CD4-positive, alpha-beta T cell treated with Interleukin-15 for 4 hours (primary cell): ENCODE measurements at places on chromosomes 7 and 10.

DNA sequence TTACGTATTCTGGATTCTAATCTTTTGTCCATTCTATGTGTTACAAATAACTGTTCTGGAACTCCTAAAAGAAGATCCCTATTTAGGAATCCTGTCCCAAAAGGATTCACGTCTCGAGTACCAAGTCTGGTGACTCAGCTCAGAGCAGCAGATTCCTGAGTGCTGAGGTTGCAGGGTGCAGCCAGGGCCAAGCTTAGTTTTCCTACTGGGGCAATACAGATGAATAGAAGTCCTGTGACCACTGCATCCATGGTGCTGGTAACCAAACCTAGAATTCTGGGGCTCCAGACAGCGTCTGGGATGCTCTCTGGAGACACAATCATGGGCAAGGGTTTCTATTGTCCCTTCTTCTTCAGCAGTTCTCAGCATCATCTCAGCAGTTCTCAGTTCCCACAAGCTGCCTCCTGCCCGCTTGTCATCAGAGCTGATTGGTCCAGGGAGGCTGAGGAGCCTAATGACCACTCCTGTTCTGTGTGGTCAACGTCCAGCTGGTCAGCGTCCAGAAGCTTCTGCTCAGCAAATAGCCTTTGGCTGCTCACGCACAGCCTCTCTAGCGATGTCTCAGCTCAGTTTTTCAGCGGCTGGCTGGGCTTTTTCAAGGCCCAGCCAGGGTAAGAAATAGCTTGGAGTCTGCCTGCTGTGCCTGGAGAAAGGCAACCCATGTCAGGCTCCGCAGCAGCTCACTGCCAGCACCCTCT, 50.4 kb upstream of the C7orf33 start:
- DNase-seq = no peak

GRCh38 chr10:13930120-13930519, 343.4 kb downstream of the PRPF18 start:
- peak; percentile 20 for DNase-seq

DNA sequence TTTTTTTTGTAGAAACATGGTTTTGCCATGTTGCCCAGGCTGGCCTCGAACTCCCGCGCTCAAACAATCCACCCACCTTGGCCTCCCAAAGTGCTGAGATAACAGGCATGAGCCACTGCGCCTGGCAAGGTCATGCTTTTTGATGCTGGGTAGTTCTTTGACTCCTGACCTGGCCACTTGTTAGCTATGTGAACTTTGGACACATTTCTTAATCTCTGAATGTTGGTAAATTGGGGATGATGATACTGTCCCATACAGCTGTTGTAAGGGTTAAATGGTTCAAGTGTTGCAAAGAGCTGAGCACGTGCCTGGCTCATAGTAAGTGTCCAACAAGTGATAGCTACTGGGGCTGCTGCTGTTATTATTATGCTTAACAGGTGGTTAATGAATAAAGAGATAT, 2.3 kb downstream of the ZNHIT1 start:
- DNase-seq = no peak

- DNase-seq = no peak
These were observed 22.6 kb upstream of the PSAP start for GRCh38 chr10:71873582-71874211.

DNA sequence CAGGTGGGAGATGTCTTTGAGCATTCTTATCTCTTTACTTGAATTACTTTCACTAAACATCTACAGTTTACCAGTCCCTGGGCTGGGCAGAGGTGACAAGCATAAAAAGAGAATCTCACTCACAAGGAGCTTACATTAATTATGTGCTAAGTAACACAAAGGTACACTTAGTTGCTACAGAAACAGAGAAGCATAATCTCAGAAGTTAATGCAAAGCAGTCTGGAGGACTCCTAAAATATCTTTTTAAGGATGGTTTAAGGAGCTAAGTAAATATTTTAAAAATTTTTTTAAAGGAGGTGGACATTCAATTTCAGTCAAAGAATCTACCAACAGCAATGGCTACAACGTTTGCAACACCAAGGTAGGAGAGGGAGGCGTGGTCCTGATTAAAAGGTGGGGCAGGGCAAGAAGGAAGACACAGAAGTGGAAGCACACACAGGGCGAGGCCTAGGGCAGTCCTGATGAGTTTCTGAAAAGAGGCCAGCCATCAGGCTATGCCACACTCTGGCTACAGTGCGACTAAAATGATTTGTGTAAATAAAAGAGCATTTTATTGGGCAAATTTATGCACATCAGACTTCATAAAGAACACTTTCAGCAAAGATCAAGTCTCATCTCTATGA, 5.3 kb downstream of the LARP4B start:
- no peak for DNase-seq

DNA sequence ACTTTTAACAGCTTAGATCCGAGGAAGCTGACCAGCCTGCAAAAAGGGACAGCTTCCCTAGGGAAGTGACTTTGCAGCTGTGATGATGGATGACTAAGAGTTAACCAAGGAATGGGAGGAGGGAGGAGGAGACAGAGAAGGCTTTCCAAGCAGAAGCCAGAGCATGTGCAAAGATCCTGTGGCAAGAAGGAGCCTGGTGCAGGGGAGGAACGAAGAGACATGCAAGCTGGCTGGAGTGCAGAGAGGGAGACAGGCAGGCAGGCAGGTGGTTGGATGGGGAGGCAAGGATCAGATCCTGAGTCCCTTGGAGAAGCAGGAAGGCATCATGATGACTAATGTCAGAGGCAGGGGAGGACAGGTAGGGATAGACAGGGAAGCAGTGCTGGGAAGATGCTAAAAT, 148.8 kb downstream of the PFKFB3 start:
- no peak for DNase-seq

DNA sequence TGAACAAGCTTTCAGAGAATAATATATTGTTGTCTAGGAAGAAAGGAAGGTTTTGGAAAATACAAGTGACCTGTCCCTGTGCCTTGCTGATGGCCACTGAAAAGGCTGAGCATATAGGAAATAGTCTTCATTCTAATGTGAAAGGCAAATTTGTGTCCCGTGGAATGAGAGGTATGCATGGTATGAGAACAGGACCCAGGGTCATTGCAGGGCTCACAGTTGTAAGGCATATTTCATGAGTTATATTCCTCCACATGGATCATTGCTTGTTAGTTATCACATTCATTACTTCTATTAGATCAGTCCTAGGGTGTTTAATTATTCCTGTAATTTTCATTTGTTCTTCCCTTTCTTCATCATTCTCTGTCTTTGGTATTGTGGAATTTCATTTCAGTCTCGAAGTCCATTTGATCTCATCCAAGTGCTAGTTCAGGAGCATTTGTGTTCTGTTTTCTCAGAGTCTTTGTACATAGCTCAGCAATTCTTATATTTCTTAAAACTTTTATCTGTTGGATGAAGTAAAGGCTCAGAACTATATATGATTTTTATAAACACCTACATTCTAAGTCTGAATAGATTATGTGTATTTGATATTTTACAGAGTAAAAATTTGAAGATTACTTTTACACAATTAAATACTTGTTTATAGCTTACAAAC, 39.4 kb upstream of the ARHGAP21 start:
- DNase-seq = no peak

GRCh38 chr7:129433847-129434674, at the start of gene STRIP2:
Gene STRIP2, plus strand, starts transcription at chr7:129434432. Its CDS starts 41 bp downstream, at chr7:129434473.
- peak; percentile 83 for DNase-seq

GRCh38 chr7:104306793-104307192, 21.6 kb upstream of the LHFPL3 start:
- no peak for DNase-seq

GRCh38 chr10:6912929-6913328, 332.9 kb upstream of the PRKCQ start:
- DNase-seq = no peak

DNA sequence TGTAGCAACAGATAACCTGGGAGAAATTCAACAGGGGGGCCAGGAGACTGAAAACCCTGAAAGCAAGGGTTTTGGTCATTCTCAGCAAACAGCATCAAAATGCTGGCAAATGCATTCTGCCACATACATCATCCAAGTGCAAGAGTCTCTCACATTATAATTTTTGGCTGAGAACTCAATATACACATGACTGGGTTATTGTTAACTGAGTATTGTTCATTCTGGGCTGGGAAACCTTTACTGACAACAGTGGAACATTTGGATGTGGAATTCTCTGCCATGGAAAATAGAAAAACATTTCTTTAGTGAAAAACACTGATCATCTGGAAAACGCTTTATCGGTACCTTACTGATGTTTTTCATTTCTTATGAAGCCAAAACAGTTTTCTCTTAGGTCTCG, 73.1 kb upstream of the MET start:
- no peak for DNase-seq
